ENCODE measurements at places on chromosomes 11 and 22.

DNA sequence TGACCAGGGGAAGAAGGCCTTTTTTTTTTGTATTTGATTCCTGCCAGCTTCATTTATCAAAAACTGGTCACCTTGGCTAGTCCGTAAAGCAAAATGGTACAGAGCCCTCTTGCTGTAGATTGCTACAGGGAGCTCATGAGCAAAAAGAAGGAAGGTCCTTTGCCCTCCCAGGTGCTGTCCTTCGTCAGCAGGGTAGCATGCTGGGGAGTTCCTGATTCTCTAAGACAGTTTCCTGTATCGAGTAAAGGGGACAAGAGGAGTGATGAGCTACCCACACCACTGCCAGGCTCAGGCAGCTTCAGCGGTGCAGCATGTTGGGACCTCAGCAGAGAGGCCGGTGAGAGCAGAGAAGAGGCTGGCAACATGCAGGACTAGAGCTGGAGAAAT lies 67.8 kb upstream of the CSNK2A3 start:
- DNase-seq: no peak

DNA sequence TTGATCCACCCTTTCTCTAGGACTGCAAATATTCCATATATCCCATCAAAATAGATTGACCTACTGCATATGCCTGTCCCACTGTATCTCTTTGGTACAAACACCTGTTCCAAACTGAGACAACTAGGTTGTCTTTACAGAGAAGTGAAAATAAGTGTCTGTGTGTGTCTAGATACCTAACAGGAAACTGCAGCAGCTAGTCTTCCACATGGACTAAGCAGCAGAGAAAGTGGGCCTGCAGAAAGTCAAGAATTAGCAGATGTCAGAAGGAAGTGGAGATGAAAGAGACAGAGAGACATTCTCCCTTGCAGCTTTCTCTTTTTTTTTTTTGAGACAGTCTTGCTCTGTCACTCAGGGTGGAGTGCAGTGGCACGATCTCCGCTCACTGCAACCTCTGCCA lies 3.9 kb upstream of the RAB39A start:
- no peak for DNase-seq

DNA sequence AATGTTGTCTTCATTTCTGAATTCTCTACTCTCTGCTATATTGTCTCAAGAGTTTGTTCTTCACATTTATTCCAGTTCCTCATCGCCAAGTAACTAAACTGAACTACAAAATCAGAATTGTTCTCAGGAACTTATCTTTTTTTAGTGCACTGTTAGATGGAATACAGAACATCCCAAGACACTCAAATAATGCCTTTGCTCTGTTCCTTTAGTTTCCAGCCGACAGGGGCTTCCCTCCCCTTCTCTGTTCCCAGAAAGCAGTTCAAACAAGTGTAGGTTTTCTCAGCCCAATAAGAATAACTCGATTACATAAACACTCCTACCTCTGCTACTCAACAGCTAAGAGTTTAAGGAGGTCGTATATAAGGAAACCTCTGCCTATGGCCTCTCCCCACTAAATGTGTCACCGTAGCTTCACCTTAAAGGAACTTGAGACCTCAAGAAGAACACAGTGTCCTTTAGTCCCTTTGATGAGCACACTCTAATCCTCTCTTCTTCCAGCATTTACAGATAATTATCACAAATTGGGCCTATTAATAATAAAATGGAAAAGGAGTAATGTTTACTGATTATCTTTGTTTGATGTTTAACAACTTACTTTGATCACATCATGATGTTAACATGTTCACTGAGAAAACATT lies 6.9 kb downstream of the POU2AF3 start:
- no peak for DNase-seq

- no peak for DNase-seq
Measured at GRCh38 chr11:134393638-134394037, 18.4 kb downstream of the B3GAT1 start.

GRCh38 chr11:130601141-130601540 lies 152.7 kb downstream of the ADAMTS15 start:
- DNase-seq: no peak

GRCh38 chr11:124982043-124982442 lies 28.0 kb downstream of the CCDC15 start:
- no peak for DNase-seq

DNA sequence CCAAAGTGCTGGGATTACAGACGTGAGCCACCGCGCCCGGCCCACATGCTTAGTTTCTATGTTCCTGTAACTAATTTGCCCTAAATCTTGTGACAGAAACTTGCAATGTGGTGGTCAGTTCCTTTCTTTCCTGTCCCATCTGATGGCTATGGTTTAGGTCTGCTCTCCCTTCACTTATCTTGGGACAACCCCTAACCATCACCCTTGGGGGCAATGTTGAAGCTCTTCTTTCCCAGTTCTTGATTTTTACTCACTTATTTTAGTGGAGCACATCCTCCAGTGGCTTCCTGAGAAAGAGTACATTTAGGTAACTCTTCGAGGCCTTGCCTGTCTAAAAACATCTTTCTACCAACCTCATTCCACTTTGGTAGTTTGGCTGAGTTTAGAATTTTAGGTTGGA lies 7.3 kb downstream of the SREBF2 start:
- DNase-seq: no peak

- DNase-seq: no peak
Measured at GRCh38 chr11:28759311-28759710, 651.1 kb downstream of the METTL15 start.

DNA sequence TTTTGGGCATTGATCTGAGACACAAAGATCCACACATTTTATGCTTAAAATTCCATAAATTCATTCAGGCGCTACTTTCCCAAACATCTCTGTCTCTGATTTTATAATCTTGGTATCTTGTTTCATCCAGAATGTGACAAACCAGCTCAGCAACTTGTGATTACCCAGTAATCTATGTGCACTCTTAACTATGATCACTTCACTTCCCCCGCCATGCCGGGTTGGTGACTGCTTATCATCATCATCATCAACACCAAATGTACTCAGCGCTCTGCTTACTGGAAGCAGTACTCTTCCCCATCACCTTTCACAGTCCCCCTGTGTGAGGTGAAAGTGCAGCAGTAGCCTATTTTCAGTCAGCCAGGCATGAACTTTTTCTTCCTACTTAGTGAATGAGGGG lies 15.2 kb upstream of the MMP7 start:
- DNase-seq: no peak

DNA sequence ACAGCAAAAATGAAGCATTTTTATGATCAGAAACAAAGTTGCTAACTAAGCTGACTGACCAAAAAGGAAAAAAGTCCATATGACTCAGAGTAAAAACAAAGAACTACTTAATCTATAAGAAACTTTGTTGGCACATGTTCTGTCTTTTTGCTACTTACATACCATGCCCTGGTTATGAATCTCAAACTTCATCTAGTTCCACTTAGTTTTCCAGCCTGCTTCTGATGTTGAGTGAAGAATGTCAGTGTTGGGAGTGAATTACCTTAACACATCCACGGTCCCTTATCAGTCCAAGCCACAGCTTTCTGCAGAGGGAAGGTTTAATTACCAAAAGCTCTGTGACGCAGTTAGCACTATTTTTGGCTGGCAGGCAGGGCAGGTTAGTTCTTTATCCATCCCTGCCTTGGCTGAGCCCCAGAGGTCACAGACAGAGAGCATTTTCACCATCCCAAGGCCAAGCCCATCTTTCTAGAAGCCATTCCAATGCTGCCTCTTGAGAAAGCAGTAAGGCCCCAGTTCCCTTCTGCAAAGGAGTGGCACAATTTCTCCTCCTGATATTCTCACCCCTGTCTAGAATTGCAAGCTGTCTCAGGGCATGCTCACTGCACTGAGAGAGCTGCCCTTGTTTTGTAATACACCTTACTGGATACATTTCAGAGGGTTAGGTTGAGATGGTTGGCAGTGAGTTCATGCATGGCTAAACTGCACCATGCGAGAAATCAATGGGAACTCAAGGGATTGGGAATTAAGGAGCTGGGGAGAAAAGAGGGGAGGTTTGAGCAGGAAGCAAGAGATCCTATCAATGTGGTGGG lies 67.1 kb downstream of the SLC1A2 start:
- no peak for DNase-seq

GRCh38 chr11:134532921-134533421 lies 120.9 kb upstream of the B3GAT1 start:
- DNase-seq: no peak

DNA sequence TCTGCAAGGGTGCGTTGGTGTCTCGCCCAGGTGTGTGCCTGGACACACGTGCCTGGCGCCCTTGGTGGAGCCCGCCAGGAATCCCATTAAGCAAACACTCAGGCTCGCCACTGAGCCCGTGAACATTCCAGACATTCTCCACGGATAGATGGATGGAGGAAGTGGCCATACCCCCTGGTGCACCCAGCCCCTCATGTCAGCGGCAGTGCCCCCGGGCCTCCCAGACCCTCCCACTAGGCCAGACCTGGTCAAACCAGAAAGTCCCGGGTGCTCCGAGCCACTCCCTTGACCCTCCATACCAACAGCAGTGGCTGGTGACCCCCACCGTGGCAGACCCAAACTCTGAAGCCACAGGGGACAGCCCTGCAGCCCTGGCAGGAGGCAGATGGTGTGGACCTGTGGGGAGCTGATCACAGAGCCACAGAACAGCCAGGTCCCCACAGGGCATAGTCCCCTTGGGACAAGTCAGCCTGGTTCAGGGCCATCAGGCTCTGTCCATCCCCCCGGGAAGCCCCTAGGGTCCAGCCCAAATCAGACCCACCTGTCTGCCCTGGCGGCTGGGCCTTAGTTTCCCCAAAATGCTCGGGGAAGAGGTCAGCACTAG lies 1.9 kb downstream of the EPS8L2 start:
- DNase-seq: no peak

DNA sequence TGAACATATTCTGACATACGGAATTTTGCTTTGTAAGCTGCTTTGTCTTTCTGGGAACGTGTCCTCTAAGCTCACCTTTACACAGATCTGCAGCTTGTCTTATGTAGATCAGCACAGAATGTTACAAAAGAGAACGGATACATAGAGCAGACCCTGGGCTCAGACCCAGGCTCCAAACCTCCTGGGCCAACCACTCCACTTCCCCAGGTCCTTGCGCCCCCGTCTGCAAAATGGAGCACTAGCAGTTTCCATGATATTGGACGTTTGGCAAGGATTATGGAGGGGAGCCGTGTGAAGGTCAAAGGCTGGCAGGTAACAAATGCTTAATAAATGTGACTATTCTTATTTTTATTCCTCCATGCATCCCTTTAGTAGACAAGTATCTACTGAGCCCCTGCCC lies 358.4 kb downstream of the CTTN start:
- DNase-seq: no peak

GRCh38 chr11:1879342-1879940 lies 12.3 kb downstream of the PRR33 start:
- no peak for DNase-seq

DNA sequence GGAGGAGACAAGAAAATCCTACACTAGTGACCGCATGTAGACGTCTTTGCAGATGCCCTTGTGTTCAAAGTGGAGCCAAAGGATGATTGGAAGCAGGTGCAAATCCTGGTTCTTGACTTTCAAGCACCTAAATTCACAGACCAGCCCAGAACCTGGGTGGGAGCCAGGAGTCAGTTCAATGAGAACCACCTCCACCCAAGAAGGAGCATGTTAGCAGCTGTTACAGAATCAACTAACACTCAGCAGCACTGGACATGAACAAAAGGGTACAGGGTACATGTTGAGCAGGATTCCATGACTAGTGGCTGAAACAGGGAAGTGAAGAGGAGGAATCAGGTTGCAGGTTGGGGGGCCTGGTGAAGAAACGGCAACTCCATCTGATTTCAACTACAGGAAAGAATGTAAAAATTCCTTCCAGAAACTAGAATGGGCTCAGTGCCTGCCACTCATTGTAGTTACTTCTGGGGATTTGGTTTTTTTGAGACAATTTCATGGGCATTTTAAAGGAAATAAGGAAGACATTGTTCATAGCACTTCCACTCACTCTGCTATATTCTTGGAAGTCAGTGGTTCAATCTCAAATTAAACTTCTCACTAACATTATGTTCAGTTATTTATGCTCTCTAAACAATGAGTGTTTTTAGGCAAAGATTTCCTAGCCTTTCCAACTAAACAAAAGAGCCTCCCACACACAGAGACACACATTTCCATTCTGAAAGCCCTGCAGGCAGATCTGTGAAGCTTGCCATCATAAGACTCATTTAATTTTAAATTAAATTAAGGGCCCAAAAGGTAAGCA lies 173.3 kb downstream of the CADM1 start:
- DNase-seq: no peak
